ENCODE measurements at places on chromosomes 1 and 21.

DNA sequence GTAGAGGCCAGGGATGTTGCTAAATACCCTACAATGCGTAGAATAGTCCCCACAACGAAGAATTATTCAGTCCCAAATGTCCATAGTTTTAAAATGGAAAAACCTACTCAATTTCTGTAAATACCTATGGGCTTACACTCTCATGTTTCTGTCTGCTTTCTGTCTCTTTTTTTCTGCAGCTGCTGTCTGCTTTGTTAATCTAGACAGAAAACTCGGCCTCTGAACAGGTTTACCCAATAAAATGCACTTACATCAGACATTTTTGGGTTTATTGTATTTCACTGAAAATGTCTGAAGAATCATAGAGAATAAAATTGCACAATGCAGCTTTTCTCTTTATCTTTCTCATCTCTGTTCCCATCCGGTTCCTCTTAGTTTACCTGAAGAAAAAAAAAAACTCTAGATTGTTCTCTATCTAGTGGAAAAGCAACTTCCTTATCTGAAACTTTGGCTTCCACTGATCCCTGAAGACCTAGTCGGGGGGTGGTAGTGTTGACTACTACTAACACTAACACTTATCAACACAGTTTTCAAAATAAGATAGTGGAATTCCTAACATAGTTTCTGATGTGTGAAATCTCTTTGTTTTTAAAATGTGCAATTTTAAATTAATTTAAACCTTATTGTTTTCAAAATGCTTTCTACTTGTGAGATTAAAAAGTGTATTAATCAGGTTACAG lies 76.9 kb upstream of the CCDC190 start:
- DNase-seq, result no peak

GRCh38 chr1:210434223-210434622 lies 105.5 kb downstream of the HHAT start:
- DNase-seq, result no peak

- DNase-seq, result no peak
Measured at GRCh38 chr1:97505289-97505688, 415.5 kb downstream of the DPYD start.

DNA sequence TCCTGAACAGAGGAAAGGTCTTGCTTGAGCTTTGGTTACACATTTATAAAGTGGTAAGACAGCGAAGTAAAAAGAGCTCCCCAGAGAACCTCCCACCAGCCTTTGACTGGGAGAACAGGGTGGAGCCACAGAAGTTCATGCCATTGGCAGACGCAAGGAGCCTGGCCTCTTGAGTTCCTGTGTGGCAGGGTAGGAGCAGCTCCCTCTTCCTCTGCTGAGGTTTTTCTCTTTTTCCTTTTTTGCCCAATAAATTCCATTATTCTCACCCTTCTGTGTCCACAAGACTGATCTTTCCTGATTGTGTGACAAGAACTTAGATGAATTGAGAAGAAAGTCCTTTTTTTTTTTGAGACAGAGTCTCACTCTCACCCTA lies 4.3 kb downstream of the THEM4 start:
- DNase-seq, result no peak

GRCh38 chr1:3402258-3403010 lies 52.0 kb upstream of the ARHGEF16 start:
- no peak for DNase-seq

GRCh38 chr1:53500204-53501064 lies 41.2 kb downstream of the DMRTB1 start:
- no peak for DNase-seq

DNA sequence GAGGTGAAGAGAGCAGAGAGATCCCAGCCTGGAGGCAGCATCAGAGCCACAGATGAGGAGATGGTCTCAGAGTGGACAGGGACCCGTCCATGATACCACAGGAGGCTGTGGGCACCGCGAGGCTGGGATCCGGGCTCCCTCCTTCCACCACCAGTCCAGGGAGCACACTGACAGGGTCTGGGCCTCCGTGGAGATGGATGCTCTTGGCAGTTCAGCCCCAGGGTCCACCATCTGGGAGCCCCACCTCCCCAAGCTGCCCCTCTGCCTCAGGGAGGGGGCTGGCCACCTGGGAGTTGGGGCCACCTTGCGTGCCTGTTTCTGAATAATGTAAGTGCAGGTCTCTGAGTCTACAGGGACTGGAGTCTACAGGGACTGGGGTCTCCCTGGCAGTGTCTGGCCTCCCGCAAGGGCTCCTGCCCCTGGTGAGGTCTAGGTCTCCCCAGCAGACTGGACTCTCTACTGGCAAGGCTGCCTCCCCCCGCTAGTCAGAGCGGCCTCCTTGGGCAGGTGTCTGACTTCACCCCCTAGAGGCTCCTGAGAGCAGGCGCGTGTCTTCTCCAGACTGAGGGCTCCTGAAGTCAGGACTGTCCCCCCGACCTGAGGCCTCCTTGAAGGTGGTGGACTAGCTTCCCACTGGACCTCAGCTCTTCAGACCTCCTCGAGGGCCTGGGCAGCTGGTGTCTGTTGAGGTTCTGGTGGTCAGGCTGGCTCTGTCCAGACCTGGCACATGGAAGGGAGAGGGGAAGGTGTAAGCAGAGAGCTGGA lies 218.5 kb downstream of the PTPRU start:
- no peak for DNase-seq

DNA sequence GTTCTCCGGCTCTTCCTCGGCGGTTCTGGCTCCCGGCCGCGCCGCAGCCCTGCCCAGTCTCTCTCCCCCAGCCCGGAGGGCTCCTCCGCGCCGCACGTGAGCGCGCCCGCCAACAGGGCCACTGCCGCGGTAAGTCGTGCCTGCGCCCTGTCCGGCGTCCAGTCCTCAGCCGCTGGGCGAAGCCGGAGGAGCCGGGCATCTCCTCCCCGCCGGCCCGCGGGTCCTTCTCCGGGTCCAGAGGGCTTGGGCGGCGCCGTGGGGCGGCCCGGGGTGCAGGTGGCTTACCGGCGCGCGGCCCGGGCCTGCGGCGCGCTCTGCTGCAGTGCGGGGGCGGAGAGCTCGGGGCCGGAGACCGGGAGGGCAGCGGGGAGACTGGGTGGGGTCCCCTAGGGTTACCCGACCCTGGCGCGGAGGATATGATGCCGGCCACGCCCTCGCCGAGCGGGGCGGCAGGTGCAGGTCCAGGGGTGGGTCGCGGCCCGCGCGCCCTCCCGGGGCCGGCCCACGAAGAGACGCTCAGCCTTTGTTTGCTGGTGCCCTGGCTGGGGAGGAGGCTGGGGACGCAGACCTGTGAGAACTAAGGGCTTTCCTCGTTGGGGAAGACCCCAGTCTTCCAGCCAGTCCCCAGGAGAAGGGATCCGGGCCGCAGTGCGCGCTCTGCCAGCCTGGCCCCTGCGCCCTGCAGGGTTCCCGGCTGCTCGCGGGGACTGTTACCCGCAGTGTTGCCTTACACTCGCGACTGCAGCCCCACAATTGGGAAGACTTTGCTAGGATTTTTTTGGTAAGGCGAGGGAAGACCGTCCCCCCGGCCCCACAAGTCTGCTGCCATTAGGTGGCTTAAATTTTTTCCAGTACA lies at the start of gene DOP1B:
DOP1B (plus strand) TSS at position 10 of the 856 bp plus-strand sequence. CDS start 7,910 bp downstream, outside the sequence.
- no peak for DNase-seq

- DNase-seq, result no peak
Measured at GRCh38 chr1:87064986-87065385, 150.6 kb downstream of the HS2ST1 start.

DNA sequence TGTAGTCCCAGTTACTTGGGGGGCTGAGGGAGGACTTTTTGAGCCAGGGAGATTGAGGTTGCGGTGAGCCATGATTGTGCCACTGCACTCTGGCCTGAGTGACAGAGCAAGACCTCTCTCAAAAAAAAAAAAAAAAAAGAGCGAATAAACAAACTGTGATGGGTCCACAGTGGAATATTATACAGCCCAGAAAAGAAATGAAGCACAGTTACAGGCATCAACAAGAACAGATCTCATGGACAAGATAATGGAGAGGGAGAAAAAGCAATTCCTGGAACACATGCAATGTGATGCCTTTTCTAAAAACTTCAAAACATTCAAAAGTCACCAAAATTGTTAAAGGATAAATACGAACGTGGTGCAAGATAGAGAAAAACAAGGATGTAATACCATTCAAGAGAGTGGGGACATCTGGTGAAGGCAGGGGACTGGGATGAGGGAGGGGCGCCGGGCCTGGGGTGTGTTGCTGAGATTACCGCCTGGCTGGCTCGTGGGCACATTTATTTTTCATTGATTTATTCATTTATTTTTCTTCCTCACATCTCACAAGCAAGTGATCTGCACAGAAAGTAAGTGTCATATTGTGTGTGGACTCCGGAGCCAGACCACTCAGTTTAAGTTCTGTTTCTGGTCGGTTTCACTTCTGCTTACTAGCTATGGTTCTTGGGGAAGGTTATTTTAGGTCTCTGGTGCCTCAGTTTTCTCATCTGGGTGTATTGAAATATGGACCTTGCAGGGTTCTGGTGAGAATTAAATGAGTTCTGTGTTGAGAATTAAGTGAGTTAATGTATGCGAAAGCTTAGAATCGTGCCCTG lies 30.1 kb downstream of the ABCG1 start:
- no peak for DNase-seq

DNA sequence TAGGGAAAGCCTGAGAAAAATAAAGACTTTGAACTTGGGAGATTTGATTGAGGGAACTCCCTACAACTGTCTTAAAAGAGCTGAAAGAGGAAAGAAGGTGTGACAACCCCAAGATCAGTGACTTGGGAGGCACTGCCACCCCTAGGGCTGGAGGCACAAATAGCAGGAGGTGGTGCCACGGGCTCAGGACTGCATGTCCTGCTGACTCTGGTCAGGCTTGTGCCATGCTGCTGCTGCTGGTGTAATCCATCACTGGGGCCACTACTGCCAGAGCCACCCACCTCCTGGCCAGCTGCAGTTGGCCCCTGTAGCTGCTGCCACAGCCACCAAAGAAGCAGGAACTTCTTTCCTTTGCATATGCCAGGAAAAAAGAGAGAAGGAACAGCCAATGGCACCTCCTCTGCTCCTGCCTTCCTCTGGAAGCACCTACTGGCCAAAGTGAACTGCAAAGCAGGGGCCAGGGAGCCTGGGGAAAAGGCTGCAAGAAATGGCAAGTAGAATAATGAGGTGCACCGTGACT lies 730.3 kb downstream of the PTPRU start:
- no peak for DNase-seq

- DNase-seq, result no peak
Measured at GRCh38 chr1:234985516-234986294, 142.9 kb downstream of the TOMM20 start.

DNA sequence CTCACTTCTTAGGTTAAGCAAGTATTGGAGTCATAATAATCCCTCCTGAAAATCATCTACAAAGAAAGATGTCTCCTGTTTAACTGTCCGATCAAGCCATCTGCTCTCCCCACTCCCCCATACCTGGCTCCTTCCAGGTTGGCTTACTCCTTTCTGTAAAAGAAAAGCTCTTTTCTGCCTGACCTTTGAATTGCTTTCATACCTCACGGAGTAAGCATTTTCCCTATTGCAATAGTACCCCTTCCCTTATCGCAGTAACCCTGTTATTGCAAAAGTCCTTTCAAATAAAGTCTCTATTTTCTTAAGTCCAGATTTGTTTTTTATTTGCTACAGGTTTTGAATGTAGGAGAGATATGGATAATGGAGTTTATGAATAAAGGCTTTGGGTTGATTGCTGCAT lies 150.4 kb downstream of the GRIK1 start:
- DNase-seq, result no peak

- DNase-seq, result no peak
Measured at GRCh38 chr1:235888119-235888643, 21.5 kb upstream of the LYST start.

- DNase-seq, result no peak
Measured at GRCh38 chr1:98048751-98049325, 128.0 kb upstream of the DPYD start.
